ENCODE measurements at places on chromosomes 3 and 15.

- DNase-seq, result no peak
Measured at GRCh38 chr3:134496471-134497071, 10.7 kb downstream of the CEP63 start.

DNA sequence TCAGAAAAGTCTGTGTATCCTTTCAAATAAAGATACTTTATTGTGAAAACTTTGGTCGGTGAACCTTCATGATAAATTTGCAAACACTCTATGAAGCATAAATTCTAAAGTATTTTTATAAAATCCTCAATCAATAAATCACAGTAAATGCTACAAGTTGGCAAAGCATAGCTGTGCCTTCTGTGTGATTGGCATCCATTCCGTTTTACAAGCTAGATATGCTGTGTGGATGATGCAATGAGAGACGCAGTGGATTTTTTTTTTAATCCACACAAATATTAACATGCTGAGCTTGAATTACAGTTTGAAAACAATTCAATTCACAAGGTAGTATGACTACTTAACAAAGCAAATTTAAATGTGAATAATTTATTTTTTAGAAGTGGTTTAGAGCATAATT, 937.2 kb downstream of the ZPLD1 start:
- no peak for DNase-seq

GRCh38 chr3:11328196-11328945, 56.2 kb downstream of the ATG7 start:
- DNase-seq, result no peak

GRCh38 chr3:159796744-159797143, 191.9 kb upstream of the IL12A start:
- no peak for DNase-seq

GRCh38 chr3:183508821-183509220, 46.7 kb downstream of the KLHL6 start:
- no peak for DNase-seq

DNA sequence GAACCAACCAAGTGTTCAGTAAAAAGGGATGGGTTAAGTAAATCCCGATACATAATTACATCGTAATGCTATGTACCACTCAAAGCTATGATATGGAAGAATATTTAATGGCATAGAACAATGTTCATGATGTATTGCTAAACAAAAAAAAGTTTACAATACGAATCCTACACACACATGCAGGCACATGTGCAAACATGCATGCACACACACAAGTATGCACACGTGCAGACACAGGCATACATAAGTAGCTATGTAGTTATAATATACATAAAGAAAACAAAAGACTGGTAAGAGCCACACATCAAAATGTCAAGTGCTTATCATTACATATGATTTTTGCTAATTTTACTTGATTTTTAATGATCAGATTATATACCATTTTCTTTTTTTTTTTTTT, 74.2 kb downstream of the ARRDC4 start:
- DNase-seq, result no peak

DNA sequence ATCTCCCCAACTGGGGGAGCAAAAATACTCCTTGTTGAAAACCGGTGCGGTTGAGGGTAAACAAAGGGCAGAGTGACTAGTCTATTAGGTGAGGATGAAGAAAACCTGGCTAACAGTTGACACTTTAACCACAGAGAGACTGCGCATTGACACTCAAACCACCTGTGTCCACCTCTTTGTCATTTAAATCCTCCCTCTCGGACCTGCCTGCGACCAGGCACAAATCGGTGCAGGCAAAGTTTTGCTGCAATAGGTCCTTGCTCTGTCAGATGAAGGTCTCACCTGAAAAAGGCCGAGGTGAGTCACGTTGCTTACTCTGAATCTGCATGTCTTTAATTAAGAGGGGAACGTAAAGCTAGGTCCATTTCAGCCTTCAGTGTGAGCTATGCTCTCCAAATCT, 494.1 kb upstream of the DPPA4 start:
- no peak for DNase-seq

DNA sequence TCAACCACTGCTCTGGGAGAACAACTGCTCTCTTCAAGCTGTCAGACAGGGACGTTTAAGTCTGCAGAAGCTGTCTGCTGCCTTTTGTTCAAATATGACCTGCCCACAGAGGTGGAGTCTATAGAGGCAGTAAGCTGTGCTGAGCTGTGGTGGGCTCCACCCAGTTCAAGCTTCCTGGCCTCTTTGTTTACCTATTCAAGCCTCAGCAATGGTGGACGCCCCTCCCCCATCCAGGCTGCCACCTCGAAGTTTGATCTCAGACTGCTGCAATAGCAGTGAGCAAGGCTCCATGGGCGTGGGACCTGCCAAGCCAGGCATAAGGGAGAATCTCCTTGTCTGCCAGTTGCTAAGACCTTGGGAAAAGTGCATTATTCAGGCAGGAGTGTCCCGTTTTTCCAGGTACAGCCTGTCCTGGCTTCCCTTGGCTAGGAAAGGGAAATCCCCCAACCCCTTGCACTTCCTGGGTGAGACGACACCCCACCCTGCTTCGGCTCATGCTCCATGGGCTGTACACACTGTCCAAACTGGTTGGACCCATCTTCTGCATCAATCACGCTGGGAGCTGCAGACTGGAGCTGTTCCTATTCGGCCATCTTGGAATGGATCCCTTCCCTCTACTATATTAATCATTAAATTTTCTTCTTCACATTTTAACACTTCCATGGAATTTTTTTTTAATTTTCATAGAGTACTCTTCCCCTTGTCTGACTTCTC, 167.0 kb upstream of the UBE2E2 start:
- DNase-seq, result no peak

DNA sequence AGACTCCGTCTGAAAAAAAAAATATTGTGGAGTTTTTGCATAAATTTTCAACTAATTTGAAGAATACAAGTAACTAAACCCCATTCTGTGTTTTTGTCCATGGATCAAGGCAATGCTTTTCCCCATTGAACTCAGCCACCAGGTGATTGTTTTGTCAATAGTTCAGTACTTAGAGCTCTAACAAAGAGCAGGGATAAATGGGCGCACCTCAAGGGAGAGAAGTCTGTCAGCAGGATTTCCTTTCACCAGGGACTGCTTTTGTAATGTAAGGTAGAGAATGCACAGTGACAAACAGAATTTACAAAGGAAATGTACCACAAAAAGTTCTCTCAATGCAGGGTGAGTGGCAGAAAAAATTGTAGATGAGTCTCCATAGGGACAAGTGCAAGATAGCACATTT, 10.8 kb upstream of the ATP13A5 start:
- DNase-seq, result no peak

- DNase-seq, result no peak
Measured at GRCh38 chr3:24145981-24146822, 201.1 kb downstream of the NR1D2 start.

GRCh38 chr3:69288161-69288895, 97.6 kb downstream of the FRMD4B start:
- no peak for DNase-seq

GRCh38 chr3:77038468-77038929, 1.4 kb upstream of the ROBO2 start:
- DNase-seq, result no peak

- no peak for DNase-seq
Measured at GRCh38 chr15:101060576-101061551, 141.7 kb downstream of the LRRK1 start.

All from CD8-positive, alpha-beta memory T cell (primary cell).